ENCODE measurements at places on chromosomes 11 and 22. TPM values are rescaled to one million over a fixed set of nuclear protein-coding genes. Genes with fewer than 3 reads are reported as not detected.

The HOATZ gene
- total RNA-seq: not detected

The PHF21B gene
- total RNA-seq: 21.9 TPM

The ABCC8 gene
- total RNA-seq: 29.0 TPM

The TCN2 gene
- 24.9 TPM for total RNA-seq

The OR56A1 gene
- 0.27 TPM for total RNA-seq

The TPBGL gene
- total RNA-seq: 0.09 TPM

The PPP1CA gene
- 41.6 TPM for total RNA-seq

The SLC6A5 gene
- 10.9 TPM for total RNA-seq

The PTPRCAP gene
- 0.91 TPM for total RNA-seq

The MPPED1 gene
- 7.7 TPM for total RNA-seq

The KDM4D gene
- total RNA-seq: 1.8 TPM

The OSBP gene
- total RNA-seq: 31.1 TPM

The XKR3 gene
- not detected for total RNA-seq

The ACTN3 gene
- not detected for total RNA-seq

The ENTHD1 gene
- total RNA-seq: not detected

The VSIG10L2 gene
- not detected for total RNA-seq

The CLMP gene
- 16.5 TPM for total RNA-seq
